ENCODE measurements at places on chromosomes 1 and 21.

- DNase-seq: no peak
Observed at GRCh38 chr1:204027446-204027845, 45.5 kb upstream of the SOX13 start.

DNA sequence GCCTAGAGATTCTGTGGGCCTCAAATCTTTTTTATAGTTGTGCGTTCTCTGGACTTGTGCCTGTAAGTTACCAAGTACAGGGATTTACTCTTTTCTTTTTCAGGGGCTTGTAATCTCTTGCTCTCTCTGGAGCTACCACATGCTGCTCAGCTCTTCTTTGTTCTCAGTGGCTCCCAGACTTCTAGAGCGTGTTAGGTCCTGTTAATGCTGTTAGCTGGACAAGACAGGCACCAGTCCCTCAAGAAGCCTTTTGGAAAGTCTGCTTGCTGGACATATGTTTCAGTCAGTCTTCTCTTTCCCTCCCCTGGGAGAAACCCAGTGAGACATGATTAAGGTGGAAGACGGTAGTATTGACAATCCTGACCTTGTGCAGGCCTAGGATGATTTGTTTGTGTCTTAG is 29.4 kb downstream of the KCNK2 start:
- DNase-seq: no peak

DNA sequence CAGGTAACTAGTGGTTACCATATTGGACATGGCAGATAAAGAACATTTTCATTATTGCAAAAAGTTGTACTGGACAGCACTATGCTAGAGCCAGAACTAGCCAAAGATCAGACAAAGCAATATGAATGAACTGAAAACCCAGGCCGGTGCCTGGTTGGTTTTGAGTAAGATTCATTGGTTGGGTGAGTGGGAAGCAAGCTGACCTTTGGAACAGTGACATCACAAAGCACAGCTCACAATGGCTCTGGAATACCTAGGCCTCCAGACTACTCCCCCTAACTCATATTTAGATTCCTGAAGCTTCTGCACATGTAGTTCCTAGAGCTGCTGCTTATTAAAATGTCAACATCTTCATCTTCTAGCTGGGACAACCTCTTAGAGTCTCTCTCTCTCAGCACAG is at the start of gene TMCO2:
Gene TMCO2 (plus strand): TSS at position 283 of the 400 bp plus-strand sequence. CDS start 57 bp downstream, at position 340.
- DNase-seq: no peak

DNA sequence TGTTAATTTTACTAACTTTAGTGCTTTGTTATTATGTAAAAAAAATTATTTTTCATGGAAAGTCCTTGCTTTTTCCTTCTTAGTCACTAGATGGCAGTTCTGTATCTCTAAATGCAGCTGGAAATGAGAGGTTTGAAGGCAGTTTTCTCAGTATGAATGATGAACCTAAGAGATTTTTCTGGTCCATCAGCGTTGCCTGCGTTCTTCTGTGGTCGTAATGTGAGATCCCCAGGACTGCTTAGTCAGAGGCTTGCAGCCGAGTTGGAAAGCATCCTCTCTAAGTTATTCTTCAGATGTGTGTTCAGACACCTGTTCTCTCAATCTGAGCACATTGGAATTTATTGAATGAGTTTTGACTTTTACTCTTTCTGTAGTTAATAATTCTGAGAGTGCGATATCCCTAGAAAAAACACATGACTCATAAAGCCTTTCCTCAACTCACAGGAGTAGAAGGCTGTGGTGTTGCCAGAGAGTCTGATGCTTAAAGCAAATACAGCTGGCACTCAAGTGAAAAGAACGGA is 99.3 kb downstream of the FMN2 start:
- no peak for DNase-seq

DNA sequence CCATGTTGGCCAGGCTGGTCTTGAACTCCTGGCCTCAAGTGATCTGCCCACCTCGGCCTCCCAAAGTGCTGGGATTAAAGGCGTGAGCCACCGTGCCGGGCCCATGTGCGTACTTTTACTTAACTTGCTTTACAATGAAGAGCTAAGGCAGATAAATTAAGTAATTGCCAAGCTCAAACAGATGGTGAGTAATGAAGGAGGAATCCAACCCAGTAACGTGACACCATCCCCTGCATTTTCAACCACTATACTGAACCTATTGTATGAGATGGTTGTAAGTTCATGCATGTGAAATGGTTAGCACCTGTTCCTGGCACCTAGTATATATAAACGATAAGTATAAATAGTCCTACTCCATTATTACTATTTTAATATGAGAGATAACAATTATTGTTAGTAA is 588.0 kb upstream of the BEND5 start:
- no peak for DNase-seq

DNA sequence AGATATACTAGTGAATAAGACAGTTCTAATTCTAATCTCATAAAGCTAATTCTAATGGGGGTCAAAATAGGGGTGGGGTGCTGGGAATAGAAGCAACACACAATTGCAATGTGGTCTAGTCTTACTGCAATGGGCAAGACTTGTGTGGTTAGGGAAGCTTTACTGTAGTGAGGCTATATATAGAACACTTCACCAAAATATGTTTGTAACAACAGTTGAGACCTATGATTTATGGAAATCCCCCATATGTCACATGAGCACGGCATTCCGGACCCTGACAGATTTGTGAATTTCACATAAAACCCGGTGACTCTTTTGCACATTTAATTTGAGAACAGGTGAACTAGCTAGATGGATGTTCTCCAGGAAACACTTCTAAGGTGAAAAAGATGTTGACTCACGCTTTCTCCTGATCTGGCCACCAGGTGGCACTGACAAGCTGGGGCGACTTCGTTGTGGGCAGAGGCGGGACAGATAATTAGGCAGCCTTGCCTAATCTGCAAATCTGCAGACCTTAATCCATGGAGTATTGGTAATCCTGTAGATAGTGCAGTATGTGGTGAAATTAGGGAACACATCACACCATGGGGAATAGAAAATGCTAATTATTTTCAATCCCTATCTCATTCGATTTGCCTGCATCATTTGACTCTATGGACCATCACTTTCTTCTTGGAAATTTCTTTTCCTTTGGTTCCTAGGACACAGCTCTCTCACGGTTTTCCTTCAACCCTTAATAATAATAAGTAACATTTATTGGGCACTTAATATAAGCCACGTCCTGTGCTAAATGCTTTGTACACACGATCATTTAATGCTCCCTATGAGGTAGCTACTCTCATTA is 37.7 kb downstream of the KIAA0040 start:
- DNase-seq: peak; percentile 87

DNA sequence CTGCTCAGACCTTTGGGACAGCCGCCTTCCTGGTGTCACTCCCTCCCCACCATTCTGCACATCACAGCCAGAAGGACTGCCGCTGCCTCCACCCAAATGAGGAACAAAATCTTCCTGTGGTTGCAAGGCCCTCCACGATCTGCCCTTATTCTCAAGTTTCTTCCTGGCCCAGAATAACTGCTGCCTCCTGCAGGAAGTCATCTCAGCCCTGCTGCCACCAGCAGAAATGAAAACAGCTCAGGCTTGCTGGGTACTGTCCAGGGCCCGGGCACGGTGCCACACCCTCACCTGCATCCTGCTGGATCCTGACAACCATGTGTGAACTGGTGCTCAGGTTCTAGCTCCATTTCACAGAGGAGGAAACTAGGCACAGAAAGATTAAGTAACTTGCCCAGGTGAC is 2.8 kb downstream of the CLDN19 start:
- no peak for DNase-seq

All from activated T-cell treated with anti-CD3 and anti-CD28 coated beads, Interleukin-2, amount 50 U/mL, for 48 hours (primary cell).